ENCODE measurements at places on chromosomes 1 and 21.

GRCh38 chr1:215076322-215076721 is 6.2 kb upstream of the KCNK2 start:
- no peak for DNase-seq

GRCh38 chr1:4393191-4393590 is 261.2 kb upstream of the AJAP1 start:
- no peak for DNase-seq

- no peak for DNase-seq
Measured at GRCh38 chr1:162182090-162182489, 112.6 kb downstream of the NOS1AP start.

DNA sequence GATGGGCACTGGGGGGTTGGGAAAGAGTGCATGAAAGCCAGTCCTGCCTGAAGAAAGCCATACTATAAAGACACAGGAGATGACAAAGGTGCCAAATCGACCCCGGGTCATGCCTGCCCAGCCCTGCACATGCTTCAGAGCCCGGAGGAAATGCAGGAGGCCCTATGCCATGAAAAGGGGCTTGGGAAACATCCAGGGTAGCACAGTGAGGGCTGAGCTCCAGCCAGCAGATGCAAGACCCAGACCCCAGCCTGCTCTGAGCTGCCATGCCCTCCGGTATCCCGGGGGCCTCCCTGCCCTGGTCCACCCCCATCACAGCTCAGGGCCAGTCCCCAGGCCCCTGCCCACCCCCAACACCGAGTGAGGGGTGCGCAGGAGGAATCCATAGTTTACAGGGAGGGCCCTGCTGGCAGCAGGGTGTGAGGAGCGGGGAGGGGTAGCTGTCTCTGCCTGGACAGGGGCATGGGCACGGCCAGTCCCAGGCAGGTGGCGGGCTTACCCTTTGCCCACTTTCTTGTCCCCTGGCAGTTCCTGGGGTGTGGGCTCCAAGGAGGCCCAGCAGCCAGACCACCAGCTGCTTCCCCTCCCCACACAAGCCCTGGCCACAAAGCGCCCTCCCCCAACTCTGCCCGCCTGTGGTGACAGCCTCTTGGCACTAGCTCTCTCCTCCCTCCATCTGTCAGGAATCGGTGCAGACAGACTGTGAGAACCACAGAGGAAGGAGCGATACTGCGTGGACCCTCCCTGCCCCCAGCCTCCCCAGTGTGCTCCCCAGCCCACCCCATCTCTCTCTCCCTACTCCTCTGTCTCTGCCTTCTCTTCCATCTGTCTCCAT is 16.8 kb downstream of the LRP8 start:
- no peak for DNase-seq

DNA sequence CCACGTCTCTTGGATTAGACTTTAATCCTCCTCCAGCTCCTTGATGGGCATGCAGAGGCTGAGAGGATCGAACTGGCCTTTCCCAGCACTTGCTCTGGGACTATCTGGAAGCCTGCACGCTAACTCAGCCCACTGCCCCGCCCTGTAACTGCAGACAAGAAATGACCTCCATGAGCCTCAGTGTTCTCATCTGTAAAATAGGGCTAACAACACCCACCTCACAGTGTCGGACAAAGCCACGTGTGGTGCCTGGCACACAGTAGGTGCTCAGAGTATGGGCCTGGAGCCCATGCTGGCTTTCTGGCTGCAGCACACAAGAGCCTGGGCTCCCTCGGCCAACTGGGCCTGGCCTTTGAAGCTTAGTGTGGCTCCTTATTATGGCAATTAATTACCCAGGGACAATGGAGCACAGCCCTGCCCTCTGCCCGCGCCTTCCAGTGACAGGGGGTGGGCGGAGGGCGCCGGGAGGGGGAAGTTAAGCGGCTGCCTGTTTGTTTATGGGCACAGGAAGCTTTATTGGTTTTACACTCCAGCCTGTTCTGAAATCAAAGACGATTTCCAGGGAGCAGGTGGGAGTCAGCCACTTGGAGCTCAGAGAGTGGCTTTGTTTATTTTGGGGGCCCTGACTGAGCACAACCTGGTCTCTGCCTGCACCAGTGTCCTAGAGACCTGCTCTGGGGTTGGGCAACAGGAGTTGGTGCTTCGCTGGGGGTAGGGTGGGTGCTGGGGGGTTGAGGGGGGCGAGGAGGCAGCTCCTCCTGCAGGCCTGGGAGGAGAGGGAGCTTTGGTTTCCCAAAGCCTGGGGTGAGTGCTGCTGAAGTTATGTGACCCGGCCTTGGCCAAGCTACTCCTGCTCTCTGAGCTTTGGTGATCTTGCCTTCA is 31.0 kb downstream of the PAX7 start:
- no peak for DNase-seq

DNA sequence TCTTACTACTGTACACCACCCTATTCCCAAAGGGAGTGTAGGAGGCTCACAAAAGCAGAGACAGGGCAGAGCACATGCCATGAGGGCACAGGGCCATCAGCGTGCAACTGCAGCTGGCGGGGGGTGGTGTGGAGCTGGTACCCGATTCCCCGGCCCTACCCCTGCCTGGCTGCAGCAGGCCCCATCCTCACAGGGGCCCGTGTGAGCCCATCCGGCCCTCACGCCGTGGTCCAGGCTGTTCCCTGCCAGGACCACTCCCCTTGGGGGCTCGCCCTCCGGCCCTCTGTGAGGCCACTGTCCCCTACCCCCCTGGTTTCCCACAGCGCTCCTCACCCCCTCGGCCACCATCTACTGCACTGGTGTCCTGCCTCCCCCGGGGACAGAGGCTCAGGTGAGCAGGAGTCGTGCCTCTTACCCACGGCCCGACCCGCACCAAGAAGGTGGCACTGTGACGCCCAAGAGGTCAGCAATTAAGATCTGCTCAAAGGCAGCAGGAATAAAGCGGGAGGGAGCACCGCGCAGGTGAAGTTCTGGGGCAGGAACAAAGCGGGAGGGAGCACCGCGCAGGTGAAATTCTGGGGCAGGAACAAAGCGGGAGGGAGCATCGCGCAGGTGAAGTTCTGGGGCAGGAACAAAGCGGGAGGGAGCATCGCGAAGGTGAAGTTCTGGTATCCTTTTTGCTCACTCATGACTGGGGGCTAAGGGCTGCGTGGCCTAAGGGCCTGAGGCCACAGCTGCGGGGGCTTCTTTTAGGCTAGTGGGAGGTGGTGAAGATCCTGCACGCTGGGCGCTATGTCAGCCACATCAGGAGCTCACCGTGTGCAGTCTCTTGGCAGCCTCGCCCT is 3.9 kb downstream of the POFUT2 start:
- no peak for DNase-seq

GRCh38 chr1:150162862-150163706 is 13.4 kb downstream of the PLEKHO1 start:
- peak; percentile 99 for DNase-seq

DNA sequence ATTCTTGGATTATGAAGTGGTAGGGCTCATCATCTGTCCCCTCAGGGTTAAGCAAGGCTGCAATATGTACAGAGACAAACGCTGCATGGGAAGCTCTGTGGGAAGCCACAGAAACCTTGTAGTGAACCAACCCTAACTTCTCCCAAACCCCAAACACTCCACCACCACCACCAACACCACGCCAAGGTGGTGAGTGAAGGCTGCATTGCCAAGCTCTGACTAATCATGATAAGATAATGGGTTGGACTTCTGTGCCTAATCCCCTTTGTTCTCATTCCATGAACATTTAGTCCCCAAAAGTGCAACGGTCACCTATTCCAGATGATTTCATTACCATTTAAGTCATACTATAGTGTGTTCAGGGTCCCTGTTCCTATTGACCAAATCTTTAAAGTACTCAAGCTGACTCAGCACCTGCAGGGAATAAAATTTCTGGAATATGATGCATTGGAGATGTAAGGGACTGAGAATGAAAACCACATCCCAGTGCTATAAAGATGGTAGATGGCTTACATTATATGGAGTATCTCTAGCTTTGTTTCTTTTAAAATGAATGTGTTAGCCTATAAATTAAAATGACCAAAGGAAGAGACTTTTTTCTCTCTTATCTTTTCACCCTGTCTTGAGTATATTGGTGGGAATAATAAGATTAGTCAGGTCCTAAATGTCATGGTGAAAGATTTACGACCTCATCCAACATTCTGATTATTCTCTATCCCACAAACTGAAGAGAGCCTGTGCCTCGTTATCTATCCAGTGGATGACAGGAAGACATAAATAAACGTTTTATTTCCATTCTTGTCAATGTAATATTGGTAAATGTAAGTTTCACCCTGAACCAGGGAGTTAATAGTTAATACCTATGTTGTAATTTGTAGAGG is 22.6 kb upstream of the PLD5 start:
- no peak for DNase-seq

DNA sequence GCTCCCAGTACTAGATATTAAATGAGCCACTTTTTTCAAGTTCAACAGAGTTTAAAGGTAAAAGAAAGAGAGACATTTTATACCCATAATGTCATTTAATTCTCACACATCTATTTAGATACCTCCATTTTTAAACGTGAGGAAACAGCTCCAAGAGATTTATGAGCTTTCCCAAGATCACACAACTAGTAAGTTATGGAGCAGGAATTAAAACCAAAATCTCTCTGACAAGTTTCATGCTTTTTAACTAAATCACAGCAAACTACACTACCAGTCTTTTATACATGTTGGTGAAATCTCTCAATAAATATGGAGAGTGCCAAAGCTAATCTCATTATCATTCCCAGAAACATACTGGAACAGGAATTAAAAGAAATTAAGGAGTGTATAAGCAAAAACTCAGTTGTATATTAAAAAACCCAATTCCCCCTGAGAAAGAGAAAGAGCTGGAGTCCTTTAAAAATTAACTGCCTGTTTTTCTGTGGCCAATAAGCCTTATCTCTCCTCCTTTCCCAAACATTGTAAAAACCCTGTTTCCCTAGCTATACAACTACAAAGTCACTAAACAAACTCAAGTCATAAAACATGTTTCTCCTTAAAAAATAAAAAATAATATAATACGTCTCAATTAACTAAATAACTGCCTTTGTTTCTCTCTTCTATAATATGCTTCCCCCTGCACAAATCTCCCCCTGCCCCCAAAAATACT is 26.7 kb upstream of the THEM4 start:
- no peak for DNase-seq
